ENCODE measurements at places on chromosomes 2 and 18.
A peak's percentile ranks its signal among the peaks of the same experiment; 100 is the strongest.

DNA sequence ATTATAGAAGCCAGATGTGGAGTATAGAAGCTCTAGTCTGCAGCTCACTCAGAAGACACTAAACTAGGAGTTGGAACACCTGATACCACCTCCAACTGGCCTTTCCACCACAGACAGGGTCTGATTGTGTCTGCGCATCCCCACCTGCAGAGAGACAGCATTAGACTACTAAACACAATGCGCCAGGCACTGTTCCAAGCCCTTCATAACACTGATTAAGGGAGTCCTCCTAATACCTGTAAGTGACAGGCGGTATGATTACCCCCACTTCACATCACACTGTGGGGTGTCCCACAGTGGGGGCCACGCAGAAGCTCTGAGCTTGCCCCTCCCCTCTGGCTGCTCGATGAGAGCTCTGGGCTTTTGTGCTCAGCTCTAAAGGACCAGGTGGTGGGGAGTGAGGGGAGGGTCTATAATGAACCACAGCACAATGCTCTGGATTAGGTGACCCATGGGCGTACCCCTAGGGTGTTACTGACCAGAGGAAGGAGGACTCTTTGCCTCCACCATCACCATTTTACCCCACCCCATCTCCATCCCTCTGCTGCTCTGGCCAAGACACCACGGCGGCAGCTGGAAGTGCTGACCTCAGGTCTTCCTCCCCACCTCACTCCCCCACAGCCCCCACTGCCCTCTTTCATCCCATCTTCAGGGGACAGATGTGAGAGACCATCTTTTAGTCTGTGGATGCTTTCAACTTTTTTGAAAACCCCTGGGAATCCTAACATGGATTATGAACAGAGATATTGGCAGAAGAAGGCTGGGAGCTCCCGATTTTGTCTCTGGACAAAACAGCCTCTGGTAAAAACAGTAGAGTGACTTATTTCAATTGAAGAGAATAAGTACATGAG, 145.1 kb downstream of the GFPT1 start:
- DNase-seq, result no peak

- no peak for DNase-seq
Observed at GRCh38 chr2:100852999-100853908, 33.3 kb downstream of the NPAS2 start.

- DNase-seq, result no peak
Observed at GRCh38 chr2:61182059-61182383, 20.0 kb downstream of the C2orf74 start.

GRCh38 chr2:232928551-232929302, 58.7 kb downstream of the SNORC start:
- DNase-seq, result no peak

DNA sequence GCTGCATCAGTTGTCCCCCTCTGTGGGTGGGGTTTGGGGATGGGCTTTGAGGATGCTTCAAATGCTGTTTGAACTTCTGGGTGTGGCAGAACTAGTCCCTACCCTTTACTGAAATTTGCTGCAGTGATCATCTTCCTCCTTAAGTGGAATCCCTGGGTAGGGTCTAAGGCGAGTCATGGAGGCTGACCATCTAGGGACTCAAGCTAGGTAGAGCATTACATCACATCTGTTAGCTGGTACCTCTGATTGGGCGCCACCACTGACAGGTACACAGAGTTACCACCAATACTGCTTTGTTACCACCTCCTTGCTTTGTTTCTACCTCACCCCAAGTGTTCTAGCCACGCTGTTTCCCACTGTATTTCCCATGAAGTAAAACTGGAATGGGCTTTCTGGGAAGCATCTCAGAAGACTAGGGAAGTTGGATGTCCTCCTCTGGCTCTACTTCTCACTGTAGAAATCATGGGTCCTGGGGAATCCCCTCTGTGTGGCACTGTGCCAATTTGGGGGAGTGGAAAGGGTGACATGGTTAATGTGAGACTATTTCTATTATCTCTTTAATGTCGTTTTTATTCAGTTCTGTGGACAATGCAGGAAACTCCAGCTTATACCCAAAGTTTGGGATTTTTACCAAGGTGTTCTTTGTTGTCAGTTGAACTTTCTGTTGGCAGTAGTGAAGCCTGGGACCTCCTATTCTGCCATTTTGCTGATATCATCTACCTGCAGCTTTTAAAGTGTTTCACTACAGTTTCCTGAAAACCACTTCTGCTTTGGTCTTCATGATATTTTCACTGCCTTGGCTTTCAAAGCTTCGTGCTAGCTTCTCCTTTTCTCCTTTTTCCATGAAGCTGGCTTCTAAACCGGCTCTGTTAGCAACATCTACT, 14.5 kb upstream of the SULT1C4 start:
- no peak for DNase-seq

GRCh38 chr2:212733273-212733672, 194.7 kb upstream of the ERBB4 start:
- no peak for DNase-seq

GRCh38 chr2:119366161-119366648, 429 bp downstream of the C2orf76 start:
- no peak for DNase-seq

DNA sequence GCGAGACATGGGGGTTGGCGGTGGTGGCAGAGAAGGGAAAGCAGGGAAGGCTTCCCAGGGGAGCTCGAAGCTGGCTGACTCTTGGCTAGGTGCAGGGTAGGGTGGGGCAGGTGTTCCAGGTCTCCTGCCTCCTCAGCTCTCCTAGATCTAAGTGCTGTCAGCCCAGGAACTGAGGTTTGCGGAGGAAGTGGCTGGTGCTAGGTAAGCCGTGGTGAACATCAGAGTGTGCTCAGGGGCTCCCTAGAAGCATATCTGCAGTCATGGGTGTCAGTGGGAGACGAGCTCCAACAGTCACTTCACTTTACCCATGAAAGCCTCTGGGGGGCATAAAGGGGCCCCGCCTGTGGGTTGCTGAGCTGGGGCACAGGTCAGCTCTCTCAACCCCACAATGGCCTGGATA, 34.1 kb downstream of the ARHGEF4 start:
- no peak for DNase-seq

GRCh38 chr2:211649331-211649730, 889.3 kb downstream of the ERBB4 start:
- no peak for DNase-seq

DNA sequence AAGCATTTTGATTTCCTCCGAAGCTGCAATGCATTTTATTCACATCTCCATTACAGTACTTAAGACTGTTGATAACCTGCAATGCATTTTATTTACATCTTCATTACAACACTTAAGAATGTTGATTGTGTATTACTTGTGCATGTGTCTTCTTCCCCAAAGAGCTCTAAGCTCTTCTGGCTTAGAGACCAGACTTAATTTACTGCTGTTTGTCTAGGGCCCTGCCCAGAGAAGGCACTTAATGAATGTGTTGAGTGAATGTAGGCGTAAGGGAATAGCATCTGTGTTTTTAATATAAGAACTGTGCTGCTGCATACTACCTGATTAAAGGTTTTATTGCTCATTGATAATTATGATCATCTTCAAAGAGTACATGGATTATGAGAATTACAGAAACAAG, 295.6 kb downstream of the ZNF385B start:
- no peak for DNase-seq

GRCh38 chr2:24365051-24365450, 4.7 kb upstream of the ITSN2 start:
- peak; percentile 26 for DNase-seq

DNA sequence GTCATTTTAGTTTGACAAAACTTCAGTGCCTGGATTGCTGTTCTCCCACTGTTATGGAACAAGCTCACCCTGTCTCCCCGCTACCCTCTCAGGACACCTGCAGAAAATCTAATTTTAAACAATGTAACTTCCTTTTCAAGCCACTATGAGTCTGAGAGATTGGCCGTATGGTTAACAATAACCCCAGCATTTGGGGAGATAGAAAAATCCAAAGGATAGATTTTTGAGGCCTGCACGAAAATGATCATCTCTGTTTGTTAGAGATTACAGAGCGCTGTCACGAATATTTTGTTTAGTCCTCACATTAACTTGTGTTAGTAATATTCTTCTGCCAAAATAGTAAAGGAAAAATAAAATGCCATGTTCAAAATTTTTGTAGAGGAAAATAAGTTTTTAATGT, 24.7 kb downstream of the CAB39 start:
- DNase-seq, result no peak

GRCh38 chr2:188986839-188987238, 12.7 kb downstream of the COL3A1 start:
- no peak for DNase-seq

GRCh38 chr2:98654699-98655495, 46.5 kb downstream of the UNC50 start:
- DNase-seq, result no peak

- DNase-seq, result no peak
Observed at GRCh38 chr2:69936906-69937305, 22.0 kb downstream of the MXD1 start.

GRCh38 chr2:174771136-174771535, 6.9 kb upstream of the CHRNA1 start:
- no peak for DNase-seq

DNA sequence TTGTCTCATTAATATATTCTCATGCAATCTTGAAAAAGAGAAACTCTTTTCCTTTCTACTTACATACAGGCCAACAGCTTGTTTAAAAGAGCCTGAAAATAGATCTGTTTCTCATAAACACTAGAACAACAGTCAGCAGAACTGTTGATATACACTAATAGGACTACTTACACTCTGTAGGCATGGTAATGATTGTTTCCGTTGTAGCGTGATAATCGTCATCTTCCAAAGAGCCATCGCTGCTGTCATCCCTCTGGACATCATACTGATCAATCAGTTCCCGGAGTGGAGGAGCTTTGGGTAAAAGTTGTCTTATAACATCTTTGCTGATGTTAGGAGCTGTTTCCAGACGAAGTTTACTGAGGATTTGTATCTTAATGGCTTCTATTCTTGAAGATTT, 476 bp downstream of the MSTN start:
- DNase-seq, result no peak

DNA sequence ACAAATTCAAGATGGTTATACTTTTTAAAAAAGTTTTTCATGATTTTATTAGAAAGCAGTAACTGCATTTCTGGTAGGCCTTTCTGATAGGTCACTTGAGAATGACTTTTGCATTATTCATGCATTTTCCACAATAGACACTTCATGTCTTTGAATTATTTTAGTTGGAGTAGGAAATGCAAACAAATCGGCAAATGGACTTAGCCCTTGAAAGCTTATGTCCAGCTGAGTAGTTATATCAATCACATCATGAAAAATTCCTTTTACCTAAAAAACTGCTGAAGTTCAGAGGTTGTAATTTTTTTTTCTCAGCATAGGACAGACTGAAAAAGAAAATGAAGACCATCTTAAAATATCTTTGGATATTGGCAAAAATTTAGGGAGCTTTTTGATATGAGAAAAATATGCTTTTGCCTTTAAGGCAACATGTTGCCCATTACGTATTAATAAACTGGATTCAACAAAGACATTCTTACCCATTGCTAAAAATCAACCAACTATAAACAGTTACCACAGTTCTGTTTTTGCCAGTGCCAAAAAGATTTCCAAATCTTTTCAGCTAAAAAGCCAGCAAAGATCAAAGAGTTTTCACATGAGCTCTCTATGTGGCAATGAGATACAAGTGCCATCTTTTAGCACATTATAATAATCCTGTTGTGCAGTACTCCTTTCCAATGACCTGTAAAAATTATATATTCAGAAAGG, 45.5 kb upstream of the FRZB start:
- DNase-seq, result no peak

DNA sequence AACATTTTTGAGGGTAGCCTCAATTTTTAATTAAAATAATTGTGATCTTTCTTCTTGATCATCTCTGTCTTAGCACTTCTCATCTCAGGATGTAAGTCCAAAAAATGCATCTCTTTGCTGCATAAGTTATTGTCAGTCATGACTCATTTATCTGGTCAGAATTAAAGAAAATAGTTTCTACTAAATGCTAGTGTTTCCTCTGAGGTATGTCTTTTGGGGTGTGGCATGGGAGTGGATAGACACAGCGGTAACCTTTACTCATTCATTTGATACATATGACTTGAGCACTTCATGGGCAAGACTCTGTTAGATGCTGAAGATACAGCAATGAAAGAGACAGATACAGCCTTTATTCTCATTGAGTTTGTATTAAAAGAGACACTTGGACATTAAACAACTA, 284.7 kb downstream of the IRS1 start:
- no peak for DNase-seq
